ENCODE measurements at places on chromosomes 5 and 9.

DNA sequence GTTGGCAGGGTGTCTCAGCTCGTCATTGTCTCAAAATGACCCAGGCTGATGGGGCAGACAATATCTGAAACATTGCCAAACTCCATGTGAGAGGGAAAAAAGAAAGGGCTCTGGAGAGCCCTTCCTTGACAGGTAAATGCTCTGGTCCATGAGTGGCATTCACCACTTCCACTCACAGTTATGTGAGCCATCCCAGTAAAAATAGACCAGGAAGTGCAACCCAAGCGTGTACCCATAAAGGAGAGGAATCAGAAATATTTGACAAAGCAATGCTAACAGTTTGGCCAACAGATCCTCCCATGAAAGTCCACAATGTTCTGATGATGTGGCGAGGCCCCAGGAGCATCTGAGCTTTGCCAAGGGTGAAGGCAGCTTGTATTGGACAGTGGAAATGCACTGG, 49.4 kb downstream of the ASTN2 start:
- DNase-seq: no peak

GRCh38 chr9:980640-981039, 4.2 kb downstream of the DMRT3 start:
- no peak for DNase-seq

DNA sequence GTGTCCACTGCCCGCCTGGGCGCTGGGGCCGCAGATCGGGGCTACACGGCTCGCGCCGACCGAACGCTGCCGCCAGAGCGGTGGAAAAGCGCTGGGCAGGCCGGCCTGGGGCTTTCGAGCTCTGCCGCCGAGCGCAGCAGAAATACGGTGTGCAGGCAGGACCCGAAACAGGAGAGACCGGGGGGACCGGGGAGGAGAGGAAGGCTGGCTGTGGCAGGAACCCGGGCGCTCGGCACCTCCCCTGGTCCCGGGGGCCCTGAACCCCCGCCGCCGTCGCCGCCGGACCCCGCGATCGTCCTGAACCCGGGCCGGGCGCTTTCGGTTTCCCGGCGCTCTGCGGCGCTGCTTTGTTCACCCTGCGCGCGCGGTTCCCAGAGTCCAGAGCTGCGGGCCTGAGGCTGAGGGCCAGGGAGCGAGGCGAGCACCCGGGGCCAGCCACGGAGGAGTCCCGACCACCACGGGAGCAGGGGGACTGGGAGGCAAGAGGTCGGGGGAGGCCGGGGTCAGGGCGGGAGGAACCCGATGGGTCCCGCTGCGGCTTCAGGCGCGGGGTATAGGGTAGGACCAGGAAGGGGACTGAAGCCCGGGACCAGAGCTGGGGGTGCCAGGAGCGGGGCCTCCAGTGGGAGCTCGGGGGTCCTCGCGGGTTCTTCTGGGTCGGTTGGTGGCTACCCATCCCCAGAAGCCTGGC, 12.0 kb downstream of the IRX2 start:
- no peak for DNase-seq

DNA sequence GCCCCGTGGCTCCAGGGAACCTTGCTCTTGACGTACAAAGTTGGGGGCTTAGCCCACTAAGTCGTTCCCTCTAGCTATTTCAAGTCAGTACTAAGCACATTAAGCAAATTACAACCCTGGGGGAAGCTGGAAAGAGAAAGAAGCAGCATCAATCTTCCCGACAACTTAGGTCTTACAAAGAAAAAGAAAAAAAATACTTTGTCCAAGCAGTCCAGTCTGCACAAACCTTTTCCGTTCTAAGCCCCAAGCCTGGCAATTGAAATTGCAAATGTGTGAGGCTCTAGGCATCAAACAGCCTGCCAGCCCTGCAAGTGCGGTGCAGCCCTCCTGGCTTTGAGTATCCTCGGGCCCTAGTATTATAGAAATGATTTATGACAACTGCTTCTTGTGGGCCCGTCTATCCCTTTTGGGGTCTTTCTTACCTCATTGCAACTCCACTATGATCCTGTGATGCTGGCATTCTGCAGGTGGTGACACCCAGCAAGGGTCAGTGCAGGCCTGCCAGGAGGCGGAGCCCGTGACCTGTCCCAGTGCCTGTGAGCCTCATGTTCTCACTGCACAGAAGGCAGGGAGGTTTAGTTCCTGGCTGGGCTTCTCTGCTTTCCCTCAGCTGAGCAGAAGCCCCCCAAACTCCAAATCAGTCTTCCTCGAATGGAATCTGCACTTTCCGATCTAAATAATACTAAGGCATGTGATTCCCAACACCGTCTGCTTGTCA, 232.3 kb upstream of the IRX2 start:
- no peak for DNase-seq

GRCh38 chr5:55865831-55866230, 14.7 kb downstream of the IL31RA start:
- DNase-seq: no peak

DNA sequence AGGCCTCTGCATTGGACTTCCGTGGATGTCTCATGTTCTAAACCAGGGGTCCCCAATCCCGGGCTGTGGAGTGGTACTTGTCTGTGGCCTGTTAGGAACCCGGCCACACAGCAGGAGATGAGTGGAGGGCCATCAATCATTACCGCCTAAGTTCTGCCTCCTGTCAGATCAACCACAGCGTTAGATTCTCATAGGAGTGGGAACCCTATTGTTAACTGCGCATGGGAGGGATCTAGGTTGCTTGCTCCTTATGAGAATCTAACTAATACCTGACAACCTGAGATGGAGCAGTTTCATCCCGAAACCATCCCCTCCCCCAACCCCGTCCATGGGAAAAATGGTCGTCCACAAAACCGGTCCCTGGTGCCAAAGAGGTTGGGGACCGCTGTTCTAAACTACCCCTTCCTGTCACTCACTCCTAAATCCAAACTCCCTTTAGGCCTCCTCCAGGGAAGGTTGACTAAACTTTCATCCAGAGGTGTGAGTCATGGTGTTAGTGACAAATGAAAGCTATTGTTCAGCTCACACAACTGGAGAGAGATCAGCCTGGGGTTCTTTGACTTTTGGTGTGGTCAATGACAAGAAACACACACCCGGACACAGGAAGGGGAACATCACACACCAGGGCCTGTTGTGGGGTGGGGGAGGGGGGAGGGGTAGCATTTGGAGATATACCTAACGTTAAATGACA, 9.5 kb downstream of the KCNV2 start:
- no peak for DNase-seq

- no peak for DNase-seq
Measured at GRCh38 chr5:154055201-154055600, 16.4 kb downstream of the MFAP3 start.

GRCh38 chr5:163964671-163965070, 459.3 kb downstream of the MAT2B start:
- no peak for DNase-seq

DNA sequence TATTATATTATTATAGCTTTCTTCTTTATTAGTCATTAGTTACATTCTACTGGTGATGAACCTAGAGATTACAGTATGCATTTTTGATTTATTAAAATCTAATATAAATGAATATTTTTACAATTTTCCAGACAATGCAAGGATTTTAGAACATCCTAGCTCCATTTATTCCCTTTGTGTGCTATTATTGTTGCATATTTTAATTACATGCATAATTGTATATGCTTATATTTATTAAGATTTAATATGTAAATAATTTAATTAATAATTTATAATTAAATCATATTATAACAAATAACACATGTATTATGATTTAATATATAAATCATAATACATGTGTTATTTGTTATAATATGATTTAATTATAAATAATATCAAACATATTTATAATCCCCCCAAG, 23.4 kb upstream of the MACROH2A1 start:
- no peak for DNase-seq

- peak; percentile 70 for DNase-seq
Measured at GRCh38 chr5:103258957-103259704, 568 bp downstream of the MACIR start.

- peak; percentile 25 for DNase-seq
Measured at GRCh38 chr5:36442352-36442751, 140.7 kb upstream of the RANBP3L start.

DNA sequence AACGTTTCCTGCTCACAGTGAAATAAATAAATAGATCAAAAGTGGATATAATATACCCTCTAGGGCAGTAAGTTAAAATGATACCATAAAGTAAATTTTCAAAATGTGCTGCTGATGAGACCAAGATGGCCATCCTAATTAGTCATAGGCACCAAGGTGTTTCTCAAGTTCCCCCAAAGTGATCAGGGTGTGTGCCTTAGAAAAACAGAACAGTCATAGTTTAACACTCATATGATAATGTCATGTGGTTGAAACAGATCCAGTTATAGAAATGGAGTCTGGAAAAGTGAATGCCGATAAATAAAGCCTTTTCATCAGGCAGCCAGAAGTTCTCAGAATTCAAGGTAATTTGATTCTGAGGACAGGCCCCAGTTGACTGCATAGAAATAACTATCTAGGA, 161.5 kb upstream of the CDKN2B start:
- no peak for DNase-seq

DNA sequence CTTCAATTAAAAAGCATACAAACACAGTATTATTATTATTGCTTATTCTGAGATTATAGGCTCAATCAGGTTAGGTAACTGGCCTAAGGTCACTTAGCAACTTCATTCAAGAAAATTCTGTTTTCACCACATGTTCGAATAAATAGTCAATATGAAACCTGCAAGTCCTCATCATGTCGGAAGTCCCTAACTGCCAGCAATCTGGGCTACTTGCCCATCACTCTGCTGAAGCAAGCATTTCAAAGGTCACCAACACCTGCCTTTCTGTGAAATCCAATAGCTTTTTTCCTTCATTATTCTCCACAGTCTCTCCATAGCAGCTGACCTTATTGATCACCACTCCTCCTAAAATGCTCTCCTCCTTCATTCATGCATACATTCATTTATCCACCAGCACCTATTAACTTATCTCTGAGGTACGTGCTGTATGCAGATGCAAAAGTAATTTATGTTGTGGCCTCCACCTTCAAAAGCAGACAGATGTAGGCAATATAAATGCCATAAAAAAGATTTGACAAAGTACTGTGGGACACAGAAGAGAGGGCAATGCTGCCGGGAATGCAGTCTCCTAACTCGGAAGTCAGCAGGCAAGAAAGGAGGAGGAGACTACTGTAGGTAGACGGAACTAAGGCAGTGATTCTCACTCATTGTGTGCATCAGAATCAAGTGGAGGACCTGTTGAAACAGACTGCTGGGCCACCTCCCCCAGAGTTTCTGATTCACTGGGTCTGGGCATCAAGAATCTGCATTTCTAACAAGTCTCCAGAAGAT, 310.9 kb downstream of the BNC2 start:
- DNase-seq: no peak

DNA sequence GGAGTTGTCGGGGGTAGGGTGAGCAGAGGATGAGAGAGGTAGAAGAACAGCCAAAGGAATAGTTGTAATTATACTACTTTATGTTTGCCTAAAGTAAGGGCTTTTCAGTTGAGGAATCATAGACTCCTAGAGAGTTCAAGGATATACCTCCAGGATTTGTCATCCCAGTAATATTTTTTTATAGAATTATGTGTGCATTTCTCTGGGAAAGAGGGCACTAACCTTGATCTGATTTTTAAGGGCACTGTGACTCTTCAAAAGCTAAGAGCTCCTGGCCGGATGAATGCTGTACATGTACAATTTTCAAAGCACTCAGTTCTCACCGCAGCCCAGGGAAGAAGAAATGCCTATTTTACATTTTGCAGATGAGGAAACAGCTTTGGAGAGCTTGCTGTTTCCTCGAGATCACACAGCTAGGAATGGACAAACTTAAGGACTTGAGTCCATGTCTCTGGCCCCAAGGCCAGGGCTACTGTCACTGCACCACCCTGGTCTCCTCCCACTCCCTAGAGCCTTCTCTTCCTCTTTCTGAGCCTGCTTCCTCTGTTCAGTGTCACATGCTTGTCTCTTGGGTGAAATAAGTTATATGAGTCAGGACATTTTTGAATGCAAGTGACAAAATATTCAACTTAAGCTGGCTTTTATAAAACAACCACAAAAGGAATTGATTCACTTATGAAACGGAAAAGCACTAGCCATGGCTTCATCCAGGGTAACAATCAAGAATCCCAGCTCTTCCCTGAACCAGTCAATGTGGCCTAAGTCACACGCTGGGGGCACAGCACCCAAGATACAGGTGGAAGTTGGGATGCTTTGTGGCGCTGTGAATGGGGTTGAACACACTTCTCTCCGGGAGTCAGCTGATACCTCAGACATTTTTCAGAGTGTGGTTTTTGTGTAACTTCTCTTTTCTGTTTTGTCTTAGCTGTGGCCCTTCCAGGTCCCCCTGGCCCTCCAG, 45.7 kb upstream of the TGFBR1 start:
- no peak for DNase-seq

GRCh38 chr5:6395621-6396020, 17.3 kb upstream of the MED10 start:
- no peak for DNase-seq

DNA sequence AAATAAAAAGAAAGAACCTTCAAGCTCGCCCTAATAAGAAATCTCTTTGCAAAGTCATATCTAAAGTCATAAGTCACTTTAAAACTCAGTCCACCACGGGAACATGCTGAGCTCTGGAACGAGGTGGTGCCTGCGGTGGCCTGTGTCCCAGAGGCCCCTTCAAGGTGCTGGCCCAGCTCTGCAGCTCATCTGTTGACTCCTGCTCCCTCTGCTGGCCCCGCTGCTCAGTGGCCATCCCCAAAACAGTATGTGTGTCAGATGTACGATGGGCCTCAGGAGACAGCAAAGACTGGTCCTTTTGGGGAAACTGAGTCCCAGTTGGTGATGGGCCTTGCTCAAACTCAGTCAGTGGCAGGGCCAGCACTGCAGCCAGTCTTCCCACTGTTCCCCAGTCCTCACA, 22.8 kb upstream of the FOXB2 start:
- DNase-seq: no peak

- DNase-seq: peak; percentile 2
Measured at GRCh38 chr5:102959055-102959454, 160.9 kb downstream of the GIN1 start.

GRCh38 chr9:94563548-94563947, 8.7 kb downstream of the PCAT7 start:
- DNase-seq: no peak

GRCh38 chr5:157506981-157507780, 47.2 kb downstream of the NIPAL4 start:
- no peak for DNase-seq

GRCh38 chr5:27503813-27504212, 465.4 kb upstream of the CDH9 start:
- no peak for DNase-seq

DNA sequence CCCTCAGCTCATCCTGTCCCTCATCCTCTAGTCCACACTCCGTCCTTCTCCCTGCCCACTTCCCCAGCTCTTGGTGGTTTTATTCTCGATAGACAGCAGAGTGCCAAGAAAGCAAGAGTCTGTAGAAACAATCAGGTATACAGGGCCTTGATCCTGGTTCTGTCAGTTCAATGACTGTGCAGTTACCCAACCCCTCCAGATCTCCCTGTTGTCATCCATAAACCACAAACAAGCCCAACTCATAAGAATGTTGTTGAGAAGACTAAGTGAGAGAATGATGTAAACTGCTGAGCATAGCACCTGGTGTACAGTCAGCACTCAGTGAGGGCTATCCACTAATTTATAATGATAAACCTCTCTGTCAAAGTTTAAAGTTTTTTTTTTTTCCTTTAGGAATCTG, 31.3 kb downstream of the ISL1 start:
- no peak for DNase-seq

All from PC-9 (cell line).